Hepatocyte (in vitro differentiated cells): ENCODE measurements at places on chromosomes 11 and 22. TPM values are rescaled to one million over a fixed set of nuclear protein-coding genes. Genes with fewer than 3 reads are reported as not detected.

Gene RGL4
- not detected in 2 replicates for total RNA-seq

Gene MPZL2
- total RNA-seq = 47.2 and 52.3 TPM in 2 replicates

Gene C11orf42
- total RNA-seq = not detected in 2 replicates

Gene MIAT
- total RNA-seq = 1.00 and 1.1 TPM in 2 replicates

Gene MYBPC3
- 0.68 and 1.4 TPM in 2 replicates for total RNA-seq

Gene OOSP2
- total RNA-seq = not detected in 2 replicates

Gene SYVN1
- 27.3 and 27.7 TPM in 2 replicates for total RNA-seq

Gene SMIM35
- 0.03 TPM in 1 of 2 replicates, not detected in the other for total RNA-seq

Gene OR5AK2
- total RNA-seq = not detected in 2 replicates

Gene PARVG
- total RNA-seq = 0.96 and 1.00 TPM in 2 replicates

Gene SCN3B
- total RNA-seq = 1.6 and 1.8 TPM in 2 replicates
